Brain pericyte (primary cell): ENCODE measurements at places on chromosomes 5 and 9.

- no peak for DNase-seq
Observed at GRCh38 chr5:146213210-146213826, 9.9 kb downstream of the RBM27 start.

GRCh38 chr5:125327676-125328075 lies 581.2 kb upstream of the ZNF608 start:
- DNase-seq = no peak

DNA sequence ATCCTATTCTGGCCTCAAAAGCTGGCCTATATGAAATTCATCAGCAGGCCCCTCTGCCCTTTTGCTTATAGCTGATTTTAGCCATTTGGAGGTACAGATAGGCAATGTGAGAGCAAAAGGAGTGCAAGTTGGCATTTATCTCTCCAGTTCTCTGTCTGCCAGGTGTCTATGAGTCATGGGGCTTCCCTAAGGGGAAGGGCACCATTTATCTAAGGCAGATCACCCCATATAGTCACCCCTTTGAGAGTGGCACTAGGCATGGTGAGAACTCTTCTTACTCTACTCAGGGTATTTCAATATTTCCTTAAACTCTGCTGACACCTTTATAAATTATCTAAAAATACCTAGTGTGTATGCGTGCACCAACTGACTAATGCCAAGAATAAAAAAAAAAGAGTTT lies 314.7 kb upstream of the CDH6 start:
- no peak for DNase-seq

- no peak for DNase-seq
Observed at GRCh38 chr5:10308844-10309243, 1.1 kb upstream of the CMBL start.

- no peak for DNase-seq
Observed at GRCh38 chr5:39262981-39263380, 43.6 kb upstream of the FYB1 start.

GRCh38 chr5:67192719-67193438 lies 3.7 kb downstream of the CD180 start:
- DNase-seq = no peak

DNA sequence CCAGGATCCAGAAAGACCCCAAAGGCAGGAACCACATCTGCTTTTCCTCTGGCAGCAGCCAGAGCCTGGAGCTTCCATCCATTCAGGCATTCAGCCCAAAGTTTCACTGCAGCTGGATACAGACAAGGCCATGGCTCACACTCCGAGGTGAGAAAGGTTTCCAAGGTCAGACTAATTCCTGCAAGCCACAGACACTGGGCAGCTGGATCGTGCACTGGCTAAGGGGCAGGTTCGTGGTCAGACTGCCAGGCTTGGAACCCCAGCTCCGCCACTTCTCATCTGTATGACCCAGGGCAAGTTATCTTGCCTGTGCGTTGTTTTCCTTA lies 36.9 kb downstream of the SPOCK1 start:
- no peak for DNase-seq

DNA sequence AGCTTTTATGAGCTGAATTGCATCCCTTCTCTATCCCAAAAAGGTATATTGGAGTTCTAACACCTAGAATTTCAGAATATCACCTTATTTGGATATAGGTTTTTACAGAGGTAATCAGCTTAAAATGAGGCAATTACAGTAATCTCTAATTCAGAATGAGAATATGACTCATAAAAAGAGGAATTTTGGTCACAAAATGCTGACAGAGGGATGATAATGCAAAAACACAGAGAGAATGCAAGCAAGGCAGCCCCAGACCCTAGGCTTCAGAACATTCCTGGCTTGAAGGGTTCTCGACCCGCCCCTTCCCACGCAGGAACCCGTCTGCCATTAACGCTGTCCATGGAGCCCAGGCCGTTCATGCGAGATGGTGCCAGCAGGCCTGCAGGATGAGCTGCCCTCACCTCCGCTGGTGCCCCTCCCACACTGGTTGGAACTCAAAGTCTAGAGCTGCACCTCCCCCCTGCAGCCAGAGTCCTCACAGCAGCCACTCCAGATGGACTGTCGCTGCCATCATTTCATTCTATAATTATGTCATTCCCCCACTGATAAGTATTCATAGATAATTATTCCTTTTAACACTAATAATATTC lies 1173.4 kb upstream of the ACO1 start:
- no peak for DNase-seq

DNA sequence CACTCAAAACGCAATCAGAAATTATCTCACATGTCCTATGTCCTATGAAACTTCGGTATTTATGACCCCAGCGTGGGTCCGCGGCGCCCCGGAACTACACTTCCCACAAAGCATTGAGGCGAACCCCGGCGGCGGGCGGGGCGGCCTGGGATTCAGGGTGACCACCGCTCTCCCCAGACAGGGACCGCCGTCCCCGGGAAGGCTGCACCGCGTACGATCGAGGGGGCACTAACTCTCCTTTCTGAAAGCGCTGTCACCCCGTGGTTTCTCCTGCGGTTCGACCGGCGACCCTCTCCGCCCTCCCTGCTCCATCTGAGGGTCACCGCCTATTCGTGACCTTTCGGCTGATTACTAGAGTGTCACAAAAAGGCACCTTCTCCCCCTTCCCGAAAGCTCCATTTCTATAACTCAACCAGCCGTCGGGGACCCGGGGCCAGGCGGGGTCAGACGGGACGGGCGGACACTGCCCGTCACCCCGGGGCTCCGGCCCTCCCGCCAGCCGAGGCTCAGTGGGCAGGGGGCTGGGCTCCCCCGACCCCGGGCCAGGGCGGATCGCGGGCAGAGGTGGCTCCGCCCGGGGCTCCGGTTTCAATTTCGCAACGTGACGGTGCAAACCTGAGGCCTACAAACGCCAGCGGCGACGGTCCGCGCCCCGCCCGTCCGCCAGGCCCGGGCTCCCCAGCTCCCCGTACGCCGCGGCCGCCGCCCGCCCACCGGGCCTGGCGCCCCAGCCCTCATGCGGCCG lies 1.3 kb downstream of the ECPAS start:
- DNase-seq = no peak

- DNase-seq = no peak
Observed at GRCh38 chr5:116842514-116842961, 267.9 kb upstream of the SEMA6A start.

- no peak for DNase-seq
Observed at GRCh38 chr9:107710953-107711352, 221.4 kb upstream of the KLF4 start.

GRCh38 chr5:178538741-178539229 lies 51.4 kb downstream of the COL23A1 start:
- DNase-seq = no peak

GRCh38 chr5:81226949-81227348 lies 6.2 kb upstream of the CKMT2 start:
- DNase-seq = no peak

GRCh38 chr5:53130266-53130665 lies 20.7 kb upstream of the MOCS2 start:
- no peak for DNase-seq

- peak; percentile 68 for DNase-seq
Observed at GRCh38 chr9:95167998-95168397, 149.5 kb downstream of the FANCC start.

DNA sequence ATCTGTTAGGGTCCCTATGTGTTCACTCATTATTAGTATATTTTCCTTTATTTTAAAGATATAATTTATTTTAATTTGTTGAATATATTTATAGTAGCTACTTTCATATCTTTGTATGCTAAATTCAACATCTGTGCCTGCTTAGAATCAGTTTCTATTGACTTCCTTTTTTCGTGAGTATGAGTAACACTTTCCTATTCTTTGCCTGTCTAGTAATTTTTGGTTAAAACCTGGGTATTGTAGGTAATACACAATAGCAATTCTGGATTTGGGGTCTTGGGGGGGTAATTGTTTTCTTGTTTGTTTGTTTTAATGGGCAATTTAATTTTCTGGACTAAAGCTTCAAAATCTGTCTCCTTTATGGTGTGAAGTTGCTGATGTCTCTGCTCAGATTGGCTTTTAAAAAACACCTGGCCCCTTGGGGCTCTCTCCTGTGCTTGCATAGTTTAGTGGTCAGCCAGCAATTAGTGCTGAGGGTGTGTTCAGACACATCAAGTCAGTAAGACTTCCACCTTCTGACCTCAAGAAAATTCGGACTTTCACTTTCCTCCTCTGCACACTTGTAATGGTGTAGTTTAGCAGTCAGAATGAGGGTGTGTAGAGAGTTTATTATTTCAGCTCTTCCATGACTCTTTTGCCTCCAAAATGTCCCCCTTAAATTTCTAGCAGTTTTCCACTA lies 124.4 kb upstream of the MAP1B start:
- no peak for DNase-seq

DNA sequence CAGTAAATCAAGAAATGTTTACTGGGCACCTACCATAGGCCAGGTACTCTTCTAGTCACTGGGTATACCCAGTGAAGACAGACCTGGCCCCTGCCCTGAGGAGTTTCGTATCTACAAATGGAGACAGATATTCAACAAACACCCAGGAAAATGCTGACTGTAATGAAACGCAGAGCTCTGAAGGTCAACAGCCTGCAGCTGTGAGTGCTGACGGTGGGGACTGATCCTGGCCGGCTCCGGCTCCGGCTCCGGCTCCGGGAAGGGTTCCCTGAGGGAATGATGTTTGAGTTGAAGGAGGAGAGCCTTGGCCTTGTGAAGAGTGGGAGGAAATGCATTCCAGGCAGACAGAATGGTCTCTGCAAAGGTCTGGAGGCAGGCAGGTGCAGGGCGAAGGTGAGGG lies 23.1 kb downstream of the FGFR4 start:
- DNase-seq = no peak

GRCh38 chr9:98998441-98999151 lies 54.9 kb downstream of the COL15A1 start:
- peak; percentile 18 for DNase-seq

- DNase-seq = no peak
Observed at GRCh38 chr5:102589661-102590060, 90.9 kb upstream of the SLCO6A1 start.

GRCh38 chr5:76942581-76942980 lies 10.3 kb upstream of the CRHBP start:
- DNase-seq = peak; percentile 79

- no peak for DNase-seq
Observed at GRCh38 chr9:21770871-21771560, 31.4 kb upstream of the MTAP start.

DNA sequence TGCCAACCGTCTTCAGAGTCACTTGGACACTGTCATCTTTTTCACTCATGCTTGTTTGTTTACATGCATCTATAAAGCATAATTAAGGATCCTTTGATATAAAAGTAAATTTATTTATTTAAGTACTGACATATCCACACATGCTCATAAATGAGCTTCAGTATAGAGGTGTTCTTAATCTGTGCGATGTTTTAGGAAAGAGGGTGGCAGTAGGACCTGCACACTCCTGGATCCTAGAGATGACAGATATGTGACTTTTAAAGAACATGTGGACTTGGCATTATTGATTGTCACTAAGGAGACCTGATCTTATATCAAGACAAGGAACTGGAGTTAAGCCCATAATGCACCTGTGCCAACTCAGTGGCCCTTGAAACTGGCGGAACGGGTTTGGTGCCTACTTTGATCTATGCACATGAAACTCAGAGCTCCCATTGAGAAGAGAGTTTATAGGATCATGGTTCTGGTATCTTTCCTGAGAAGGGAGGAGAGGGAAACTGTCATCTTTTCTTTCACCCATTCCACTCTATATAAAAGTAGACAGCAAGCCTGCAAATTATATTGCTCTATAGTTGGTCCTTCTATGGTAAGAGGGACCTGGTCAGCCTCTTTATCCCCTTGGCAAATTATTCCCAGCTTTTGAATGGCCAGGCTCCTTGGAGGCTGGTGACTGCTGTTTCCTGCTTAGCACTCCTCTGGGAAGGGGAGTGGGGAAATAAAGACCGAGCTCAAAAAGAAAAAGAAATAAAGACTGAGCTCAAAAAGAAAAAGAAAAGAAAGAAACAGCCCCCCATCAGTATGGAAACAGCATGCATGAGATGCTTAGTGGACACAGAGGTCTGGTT lies 57.8 kb upstream of the LIFR start:
- DNase-seq = no peak

DNA sequence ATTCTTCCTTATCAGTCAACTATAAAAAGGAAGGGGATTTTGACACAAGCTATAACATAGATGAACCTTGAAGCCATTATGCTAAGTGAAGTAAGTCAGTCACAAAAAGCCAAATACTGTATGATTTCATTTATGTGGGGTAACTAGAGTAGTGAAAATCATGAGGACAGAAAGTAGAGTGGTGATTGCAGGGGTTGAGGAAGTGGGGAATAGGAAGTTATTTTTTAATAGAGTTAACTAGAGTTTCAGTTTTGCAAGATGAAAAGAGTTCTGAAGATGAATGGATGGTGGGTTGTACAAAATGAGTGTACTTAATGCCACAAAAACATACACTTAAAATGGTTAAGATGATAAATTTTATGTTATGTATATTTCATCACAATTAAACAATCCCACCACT lies 65.4 kb upstream of the FAM174A start:
- no peak for DNase-seq

DNA sequence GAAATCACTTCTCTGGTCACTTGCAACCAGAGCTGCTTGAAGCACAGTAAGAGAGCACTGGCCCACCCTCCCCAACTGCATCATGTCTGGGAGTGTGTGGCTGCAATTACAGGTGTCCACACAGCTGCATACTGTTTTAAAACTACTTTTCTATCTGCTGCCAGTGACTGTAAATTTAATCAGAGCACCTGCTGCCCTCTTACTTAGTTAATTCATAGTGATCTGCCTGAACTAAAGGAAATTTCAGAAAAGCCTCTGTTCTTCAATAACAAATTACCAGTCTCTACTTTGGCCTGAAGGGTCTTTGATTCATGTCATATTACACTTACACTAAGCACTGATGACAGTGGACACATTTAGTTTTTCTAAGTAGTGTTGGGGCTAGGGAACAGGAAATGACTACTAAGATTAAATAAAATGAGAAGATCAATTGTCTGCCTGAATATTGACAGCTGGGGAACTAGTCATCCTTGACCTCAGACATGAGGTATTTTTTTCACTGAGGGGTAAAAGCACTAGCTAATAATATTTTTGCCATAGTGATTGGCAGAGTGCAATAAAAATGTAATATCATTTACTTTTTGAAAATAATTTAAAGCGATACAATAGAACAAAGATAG lies 788.9 kb upstream of the GRAMD2B start:
- no peak for DNase-seq

GRCh38 chr5:159515197-159515596 lies 184.9 kb upstream of the IL12B start:
- DNase-seq = no peak

DNA sequence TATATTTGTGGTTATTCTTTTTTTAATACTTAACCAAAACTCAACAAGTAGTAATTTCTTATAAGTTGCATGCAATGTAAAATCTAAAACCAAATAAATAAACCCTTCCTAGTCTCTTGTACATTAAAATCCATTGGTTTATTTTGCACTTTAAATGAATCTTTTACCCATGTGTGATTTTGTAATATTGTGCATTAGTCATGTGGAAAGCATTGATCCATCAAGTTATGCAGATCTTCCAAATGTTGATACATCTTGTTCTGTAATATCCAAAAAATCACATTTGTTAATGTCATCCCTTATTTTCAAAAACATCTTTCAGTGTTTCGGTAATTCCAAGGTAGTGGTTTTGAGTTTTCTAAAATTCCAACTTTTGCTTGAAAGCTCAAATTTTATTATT lies 63.3 kb downstream of the CWC27 start:
- DNase-seq = no peak
